ENCODE measurements at places on chromosomes 7 and 10.
A peak's percentile ranks its signal among the peaks of the same experiment; 100 is the strongest.

DNA sequence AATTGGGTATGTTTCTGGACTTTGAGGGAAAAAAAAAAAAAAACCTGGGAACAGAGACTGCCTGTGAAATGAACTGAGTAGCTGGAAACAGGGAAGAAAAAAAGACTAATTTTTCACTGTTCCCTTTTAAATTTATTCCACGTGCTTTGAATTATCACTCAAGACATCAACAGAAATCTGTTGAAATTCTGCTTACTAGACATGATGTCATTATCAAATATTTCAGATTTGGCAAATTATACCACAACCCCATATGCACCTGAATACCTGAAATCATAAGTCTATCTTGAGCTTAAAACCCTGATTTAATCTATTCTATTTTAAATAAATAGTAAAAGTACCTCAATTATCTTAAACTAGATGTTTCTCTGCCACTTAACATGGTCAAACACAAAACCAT lies 5.0 kb upstream of the REEP3 start:
- DNase-seq, result no peak

DNA sequence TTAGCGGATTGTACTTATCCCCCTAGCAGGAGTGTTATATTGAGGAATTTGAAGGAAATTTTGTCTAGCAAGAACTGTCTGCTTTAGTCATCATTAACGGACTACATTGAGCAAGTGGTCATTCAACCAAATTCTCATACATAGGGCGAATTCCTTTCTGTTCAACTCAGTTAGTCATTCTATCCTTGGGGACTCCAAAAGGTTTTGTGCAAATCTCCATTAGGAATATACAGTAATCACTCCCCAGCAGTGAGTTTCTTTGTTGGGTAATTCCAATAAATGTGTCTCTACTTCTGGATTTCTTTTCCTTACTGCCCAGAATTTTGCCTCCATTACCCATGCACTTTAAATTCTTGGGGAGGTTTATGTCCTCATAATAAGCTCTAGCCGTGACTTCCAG lies 51.1 kb downstream of the EPDR1 start:
- no peak for DNase-seq

- DNase-seq, result no peak
Observed at GRCh38 chr7:83494683-83495082, 154.3 kb downstream of the SEMA3E start.

DNA sequence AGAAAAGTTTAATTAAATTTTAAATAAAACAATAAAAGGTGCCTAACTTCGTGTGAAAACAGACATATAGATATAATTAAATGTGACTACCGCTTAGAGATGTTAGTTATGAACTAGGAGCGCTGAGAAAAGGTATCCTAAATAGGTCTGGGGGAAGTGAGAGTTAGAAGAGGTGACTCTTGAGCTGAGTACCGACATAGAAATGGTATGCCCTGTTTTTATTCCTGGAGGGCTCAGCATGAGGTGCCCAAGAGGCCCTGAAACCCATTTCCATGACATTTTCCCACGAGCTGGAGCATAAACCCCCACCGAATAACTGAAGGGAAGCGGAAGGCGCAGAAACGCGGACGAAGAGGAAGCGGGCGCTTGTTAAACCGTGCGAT lies 433 bp upstream of the STARD3NL start:
- no peak for DNase-seq

GRCh38 chr10:23505797-23506465 lies 67.1 kb downstream of the OTUD1 start:
- DNase-seq, result no peak

DNA sequence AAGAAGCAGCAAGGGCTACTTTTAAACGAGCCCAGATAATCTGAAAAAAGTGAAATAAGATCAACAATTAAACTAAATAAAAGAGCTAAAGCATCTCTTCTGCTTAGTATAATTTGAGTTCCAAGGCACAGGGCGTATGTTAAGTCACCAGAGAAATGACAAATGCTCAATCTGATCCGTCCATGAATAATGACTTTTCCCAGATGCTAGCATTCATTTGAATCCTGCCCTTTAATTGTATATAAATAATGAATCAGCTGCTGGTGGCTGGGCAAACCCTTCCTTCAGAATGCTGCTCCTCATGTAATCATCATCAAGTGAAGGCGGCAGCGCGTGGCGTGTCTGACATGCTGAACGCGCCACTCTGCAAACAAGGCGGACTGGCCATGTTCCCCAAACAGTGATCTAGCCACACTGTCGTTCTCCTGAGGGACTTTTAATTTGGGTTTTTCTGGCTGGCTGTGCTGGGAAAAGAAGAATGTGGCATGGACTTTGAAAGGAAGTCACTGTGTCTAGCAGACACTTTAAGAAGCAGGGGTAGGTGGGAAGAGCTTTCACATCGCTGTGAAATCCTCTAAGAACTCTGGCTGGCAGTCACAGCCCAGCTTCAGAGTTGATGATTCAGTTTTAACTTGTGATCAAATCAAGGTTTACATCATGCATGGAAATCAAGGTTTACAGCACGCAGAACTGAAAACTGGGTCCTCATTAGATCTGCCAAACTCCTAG lies 70.7 kb downstream of the BEND7 start:
- no peak for DNase-seq

DNA sequence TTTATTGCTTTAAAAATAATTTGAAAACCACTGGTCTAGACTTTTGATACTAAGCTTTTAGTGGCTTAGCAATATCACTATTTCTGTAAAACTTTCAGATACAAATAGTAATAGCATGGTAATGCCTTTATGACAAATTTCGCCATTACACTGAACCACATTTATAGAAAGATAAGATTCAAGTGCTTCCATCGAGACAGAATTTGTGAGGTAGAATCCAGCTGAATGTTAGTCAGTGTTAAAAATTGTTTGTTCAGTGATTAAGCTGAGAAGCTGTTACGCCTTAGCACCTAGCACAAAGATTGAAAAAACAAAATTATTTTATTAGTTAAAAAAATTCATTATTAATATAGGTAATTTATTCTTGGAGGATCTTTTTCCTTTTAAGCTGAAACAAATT lies 36.5 kb downstream of the GNAT3 start:
- no peak for DNase-seq

GRCh38 chr7:111312966-111313365 lies 222.0 kb downstream of the LRRN3 start:
- peak; percentile 12 for DNase-seq

GRCh38 chr10:33706191-33706590 lies 371.7 kb upstream of the NRP1 start:
- no peak for DNase-seq

Measured in BE2C (cell line).